ENCODE measurements at places on chromosomes 4 and X.
A peak's percentile ranks its signal among the peaks of the same experiment; 100 is the strongest.

DNA sequence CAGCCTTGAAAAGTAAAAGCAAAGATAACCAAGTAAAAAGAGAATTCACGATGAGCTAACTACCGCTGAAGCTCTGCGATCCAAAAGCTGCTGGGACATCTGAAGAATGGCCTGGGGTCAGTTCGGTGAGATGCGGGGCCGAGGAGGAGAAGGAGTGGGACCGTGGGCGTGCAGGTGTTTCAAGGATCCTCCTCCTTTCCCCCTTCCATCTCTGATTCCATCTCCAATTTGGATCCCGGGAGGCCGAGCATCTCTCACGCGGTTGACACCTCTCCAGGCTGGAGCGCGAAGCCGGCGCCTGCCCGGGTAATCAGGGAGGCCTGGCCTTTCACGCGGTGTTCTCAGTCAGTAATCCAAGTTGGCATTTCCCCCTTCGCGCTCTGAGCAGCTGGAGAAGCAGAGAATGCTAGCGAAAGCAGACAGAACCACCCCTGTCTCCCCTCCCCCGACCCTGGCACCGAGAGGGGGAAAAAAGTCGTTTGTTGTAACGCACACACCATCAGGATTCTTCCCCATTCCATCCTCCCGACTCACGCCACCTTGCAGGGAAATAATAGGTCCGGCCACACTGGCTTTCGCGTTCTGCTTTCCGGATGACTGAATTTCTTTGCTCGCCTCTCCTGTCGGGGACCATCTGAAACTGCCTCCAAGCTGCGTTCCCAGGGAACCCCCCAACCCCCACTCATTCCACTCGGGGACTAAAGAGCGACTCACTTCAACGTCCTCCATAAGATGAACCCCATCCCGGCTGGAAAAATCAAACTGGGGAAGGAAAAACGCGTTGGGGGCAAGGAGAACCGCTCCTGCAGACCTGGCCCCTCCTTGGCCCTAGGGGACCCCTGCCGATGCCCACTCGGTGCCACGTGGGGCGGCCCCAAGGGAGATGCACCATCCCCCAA lies 6.5 kb downstream of the NEUROG2 start:
- DNase-seq: no peak

GRCh38 chr4:26349496-26349895 lies 28.7 kb downstream of the RBPJ start:
- no peak for DNase-seq

- DNase-seq: no peak
Observed at GRCh38 chr4:159508917-159509500, 406.1 kb downstream of the RAPGEF2 start.

DNA sequence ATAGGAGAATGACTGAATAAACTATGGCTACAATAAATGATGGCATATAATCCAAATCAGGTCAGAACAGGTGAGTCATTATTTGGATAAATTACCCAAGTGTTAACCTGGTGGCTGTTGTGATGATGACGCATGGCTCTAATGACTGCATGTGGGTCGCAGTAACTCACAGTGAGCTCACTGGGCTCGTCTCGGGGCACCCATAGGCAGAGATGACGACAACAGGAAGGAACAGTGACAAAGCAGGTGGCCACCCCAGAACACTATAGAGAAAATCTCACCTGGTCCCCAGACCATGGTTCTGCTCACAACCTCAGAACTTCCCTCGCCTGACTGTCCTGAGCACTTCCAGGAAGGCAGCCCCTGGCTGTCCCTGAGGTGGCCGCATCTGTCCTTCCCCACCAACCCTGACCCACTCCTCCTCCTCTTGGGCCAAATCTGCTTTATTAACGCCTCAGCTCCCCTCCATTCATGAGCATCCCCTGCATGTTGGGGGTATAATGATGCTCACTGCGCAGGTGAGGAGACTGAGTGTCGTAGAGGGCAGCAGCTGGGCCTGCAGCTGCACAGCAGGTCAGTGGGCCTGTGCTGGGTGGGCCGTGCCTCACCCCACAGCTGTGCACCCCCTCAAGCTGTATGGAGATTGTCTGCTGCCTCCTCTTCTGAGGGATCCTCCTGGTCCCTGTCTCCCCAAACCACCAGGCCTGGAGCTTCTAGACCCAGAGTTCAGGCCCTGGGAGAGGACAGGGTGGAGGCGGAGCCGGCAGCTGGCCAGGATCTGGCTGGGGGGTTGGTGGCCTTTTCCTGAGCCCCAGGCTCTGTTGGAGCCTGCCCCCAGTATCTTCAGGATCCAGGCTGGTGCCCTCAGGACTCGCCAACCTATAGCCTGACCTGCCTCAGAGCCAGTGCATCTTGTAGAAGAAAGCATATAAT lies 30.9 kb upstream of the FAM156A start:
- DNase-seq: no peak

- no peak for DNase-seq
Observed at GRCh38 chrX:107632346-107632745, 4.0 kb downstream of the PRPS1 start.

GRCh38 chr4:85081196-85081595 lies 114.7 kb upstream of the WDFY3 start:
- DNase-seq: no peak

DNA sequence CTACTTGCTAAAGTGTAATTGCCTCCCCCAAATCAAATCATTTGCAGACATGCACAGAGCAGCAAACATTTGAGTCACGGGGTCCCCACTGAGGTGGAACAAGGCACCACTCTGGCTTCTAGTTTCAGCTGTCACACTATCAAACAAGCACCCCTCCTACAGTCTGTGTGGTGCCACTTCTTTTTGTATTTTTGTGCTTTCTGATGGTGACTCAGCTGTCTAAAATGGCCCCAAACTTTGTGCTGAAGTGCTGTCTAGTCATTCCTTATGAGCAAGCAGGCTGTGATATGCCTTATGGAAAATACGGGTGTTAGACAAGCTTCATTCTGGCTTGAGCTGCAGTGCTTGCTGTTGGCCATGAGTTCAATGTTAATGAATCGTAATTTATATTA lies 15.4 kb downstream of the IGFBP7 start:
- no peak for DNase-seq

DNA sequence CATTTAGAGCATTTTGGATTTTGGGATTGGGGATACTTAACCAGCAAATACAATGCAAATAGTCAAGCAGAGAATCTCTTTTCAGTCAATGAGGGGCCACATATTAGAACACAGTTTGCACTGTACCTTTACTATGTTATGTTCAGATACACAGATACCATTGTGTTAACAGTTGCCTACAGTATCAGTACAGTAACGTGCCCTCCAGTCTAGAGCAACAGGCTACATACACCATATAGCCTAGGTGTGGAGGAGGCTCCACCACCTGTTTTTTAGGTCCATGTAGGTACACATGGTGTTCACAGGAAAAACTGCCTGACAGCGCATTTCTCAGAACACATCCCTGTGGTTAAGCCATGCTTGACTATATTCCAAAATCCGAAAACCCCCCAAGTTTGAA lies 9.1 kb downstream of the GRPEL1 start:
- DNase-seq: no peak

DNA sequence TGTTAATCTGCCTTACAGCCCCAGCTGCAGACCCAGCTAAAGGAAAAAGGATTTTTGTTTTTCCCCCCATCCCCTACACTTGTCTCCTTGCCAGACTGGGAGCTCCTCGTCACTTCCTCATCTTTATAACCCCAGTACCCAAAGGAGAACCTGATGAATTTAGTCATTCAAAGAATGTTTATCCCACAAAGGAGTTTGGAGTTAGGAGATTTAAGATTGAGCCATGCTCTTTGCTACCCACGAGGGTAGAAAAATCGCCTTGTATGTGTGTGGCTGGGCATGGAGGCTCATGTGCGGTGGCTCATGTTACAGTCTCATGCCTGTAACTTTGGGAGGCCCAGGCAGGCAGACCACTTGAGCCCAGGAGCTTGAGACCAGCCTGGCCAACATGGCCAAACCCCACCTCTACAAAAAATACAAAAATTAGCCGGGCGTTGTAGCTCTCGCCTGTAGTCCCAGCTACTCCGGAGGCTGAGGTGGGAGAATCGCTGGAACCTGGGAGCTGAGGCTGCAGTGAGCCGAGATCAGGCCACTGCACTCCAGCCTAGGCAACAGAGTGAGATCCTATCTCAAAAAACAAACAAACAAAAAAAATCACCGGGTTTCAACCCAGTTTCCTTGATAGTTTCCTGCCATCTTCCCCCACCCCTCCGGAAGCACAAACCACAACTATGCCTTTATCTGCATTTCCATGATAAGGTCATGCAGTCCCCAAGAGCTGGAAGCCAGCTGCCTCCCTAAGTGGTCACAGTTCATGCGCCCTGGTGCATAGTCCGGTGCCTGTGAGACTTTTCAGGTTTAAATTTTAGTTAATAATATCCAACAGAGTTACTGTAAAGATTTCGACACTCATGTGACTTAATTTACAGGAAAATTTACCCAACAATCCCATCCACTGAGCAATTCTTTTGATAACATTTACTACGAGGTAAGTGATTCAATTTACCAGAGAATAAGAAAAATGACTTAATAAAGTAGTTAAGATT lies 1.5 kb downstream of the CFAP97 start:
- DNase-seq: peak; percentile 24

- no peak for DNase-seq
Observed at GRCh38 chr4:169963998-169964397, 62.2 kb downstream of the MFAP3L start.

- DNase-seq: no peak
Observed at GRCh38 chrX:39755143-39756032, 342.4 kb downstream of the BCOR start.

DNA sequence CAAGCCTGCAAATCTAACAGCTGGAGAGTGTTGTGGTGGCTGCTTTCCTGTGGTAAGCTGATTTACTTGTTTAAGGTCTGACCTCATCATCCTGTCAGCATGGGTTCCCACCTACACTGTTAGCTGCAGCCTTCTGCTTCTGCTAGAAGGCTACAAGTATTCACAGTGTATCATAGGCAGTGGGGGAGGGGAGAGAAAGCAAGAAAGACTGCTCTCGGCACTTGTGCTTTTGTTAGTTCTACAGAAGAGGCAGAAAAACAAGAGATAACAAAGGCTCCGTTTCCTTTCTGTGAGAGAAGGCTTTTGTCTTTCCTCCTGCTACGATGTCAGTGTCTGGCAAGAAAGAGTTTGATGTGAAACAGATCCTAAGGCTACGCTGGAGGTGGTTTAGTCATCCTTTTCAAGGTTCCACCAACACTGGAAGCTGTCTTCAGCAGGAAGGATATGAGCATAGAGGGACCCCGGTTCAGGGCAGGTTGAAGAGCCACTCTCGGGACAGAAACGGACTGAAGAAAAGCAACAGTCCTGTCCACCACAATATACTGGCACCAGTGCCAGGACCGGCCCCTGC lies at the start of gene KLHL4:
TSS of gene KLHL4 (plus strand) at position 232 of the 571 bp plus-strand sequence. CDS start at position 324, 92 bp downstream.
- no peak for DNase-seq

GRCh38 chr4:10203851-10204250 lies 87.3 kb upstream of the WDR1 start:
- DNase-seq: no peak

GRCh38 chrX:15953801-15954200 lies 99.2 kb upstream of the AP1S2 start:
- DNase-seq: no peak

DNA sequence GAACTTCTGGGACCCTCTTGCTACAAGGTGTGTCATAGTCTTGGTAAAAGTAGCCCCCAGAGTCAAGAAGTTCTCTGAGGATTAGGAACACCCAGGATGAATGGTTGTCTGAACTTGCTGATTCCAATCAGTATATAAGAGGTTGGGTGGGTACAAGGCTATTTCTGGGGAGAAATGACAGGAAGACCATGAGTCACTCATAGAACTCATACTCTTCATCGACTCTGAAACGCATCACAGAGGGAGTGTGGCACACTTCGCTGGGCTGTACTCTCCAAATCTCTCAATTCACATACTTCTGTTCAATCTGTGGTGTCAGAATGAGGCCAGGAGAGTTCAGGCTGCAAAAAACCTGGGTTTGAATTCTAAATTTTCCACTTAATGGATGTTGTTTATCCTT lies 193.2 kb upstream of the LEF1 start:
- DNase-seq: no peak

DNA sequence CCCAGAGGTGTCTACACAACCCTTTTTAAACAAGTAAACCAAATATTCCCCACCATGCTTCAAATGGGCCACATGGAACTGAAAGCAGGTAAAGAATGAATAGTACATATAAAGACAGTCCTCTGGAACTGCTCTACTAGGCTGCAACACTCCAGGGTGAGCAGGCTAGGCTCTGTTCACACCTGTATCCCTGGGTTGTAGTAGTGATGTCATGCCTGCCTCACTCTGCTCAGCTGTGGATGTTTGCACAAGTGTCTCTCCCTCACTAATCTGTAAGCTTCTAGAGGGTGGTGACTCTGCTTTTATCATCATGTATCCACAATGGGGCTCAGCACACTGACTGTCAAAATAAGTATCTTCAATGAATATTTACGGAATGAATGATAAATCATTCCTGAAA lies 20.4 kb downstream of the LEF1 start:
- DNase-seq: no peak

GRCh38 chr4:129326571-129327460 lies 230.9 kb downstream of the C4orf33 start:
- DNase-seq: no peak

DNA sequence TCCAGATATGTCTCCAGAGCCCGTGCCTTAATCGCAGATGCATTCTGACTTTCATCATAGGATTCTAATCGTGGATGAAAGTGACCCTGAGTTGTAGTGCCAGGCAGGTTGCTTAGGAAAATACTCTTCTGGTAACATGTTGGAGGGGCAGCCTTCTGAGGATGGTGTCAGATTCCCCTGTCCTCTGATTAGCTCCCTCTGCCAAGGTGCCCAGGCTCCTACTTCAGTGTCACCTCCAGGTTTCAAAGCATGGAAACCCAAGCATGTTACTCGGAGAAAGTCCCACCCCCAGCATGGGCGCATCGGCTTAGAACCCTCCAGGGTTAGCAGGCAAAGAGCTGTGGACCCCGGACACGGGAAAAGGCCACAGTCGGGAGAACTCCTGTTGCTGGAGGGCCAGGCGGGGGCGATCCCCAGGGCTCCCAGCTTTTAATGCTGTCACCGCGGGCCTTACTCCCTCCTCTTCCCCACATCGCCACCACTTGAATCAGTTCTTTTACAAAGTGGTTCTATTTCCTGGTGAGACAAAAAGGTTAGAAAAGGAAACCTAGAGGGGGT lies 44.5 kb downstream of the TRIM2 start:
- DNase-seq: no peak

GRCh38 chrX:20595928-20596575 lies 329.3 kb upstream of the RPS6KA3 start:
- no peak for DNase-seq

GRCh38 chr4:140523370-140523856 lies 555 bp upstream of the ELMOD2 start:
- DNase-seq: no peak

DNA sequence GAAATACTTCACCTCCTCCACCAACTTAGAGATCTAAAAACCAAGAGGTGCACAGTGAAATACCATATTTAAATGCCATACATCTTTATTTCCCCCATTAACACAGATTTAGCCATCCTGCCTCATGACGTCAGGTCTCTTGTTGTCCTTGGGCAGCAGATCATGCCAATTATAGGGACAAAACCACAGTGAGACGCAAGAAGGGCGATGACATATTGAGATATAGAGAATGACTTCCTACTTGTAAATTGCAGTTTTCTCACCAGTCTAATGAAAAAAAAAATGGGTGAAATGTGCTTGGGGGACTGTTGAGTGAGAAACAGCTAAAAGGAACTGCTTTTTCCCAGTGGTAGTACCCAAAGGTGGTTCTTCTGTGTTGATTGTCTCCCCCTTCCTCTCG lies 24.3 kb downstream of the RS1 start:
- DNase-seq: no peak
